ENCODE measurements at places on chromosomes 6 and 20.

GRCh38 chr20:6533761-6534479, 233.6 kb upstream of the BMP2 start:
- no peak for DNase-seq

- no peak for DNase-seq
These were observed 35.9 kb downstream of the ANKRD60 start for GRCh38 chr20:58192567-58192966.

DNA sequence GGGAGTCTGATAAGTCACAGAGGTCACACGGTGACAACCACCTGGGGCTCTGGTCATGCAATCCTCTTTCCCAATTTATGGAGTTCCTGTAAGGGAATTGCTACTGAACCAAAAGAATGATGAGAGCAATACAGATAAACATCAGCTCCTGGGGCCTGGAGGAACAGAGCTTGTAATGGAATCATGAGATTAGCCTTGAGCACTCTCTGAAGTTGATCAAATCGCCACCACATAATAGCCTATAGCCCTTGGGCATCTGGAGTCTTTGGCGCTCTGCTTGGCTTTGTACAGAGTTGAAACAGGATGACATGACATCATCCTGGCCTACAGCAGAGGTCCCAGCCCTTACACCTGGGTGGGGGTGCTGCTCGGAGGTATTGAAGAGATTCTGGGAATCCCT, 154.3 kb upstream of the DTNBP1 start:
- DNase-seq = no peak

DNA sequence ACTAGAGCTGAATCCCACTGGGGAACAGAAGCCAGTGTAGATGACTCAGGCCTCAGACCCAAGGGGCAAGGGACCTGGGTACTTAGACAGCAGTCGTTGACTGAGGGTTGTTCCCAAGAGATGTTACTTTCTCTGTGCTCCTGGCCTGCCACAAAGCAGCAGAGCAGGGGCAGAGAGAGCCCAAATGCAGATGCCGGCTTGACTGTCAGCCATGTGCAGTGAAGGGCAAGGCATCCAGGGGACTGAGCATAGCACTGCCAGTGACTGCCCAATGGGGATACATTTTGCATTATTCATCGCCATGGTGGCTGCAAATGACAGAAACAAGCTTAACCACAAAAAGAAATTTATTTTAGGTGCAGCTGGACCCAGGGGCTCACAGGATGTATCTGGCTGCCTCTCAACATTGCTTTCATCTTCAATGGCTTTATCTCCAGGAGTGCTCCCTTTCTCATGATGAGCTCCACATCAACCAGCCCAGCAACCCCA, 7.6 kb upstream of the TP53RK start:
- no peak for DNase-seq

DNA sequence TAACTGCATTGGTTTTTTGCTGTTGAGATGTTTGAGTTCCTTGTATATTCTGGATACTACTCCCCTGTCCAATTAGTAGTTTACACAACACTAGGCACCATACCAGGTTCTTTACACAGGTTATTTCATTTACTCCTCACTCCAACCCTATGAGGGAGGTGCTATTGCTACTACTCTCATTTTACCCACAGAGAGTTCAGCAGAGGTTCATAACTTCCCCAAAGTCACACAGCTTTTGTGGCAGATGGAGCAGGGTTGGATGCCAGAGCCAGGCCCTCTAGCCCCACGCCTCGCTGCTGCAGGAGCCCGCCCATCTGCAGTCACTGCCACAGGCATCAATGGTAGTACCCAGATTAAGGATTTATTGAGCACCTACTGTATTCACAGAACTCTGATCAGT, 61.7 kb upstream of the MAP3K4 start:
- no peak for DNase-seq
